H54 (cell line): ENCODE measurements at places on chromosomes 1 and 21.
A peak's percentile ranks its signal among the peaks of the same experiment; 100 is the strongest.

DNA sequence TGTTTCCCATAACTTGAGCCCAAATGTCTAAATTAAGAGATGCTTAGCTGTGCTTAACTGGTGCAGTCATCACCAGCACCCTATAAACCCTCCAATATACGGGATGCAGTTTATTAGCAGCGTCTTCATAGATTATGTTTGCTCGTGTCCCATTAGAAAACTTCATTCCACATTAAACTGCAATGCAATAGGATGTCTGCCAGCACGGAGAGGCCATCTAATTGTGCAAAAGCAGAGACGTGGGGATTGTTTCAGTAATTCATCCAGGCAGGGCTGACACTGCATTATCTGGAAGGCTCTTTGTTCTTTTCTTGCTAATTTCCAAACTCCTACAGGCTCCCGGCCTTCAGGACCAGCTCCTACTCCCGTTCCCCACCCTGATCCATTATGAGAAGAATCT, 89.5 kb downstream of the CSMD2 start:
- DNase-seq: no peak

DNA sequence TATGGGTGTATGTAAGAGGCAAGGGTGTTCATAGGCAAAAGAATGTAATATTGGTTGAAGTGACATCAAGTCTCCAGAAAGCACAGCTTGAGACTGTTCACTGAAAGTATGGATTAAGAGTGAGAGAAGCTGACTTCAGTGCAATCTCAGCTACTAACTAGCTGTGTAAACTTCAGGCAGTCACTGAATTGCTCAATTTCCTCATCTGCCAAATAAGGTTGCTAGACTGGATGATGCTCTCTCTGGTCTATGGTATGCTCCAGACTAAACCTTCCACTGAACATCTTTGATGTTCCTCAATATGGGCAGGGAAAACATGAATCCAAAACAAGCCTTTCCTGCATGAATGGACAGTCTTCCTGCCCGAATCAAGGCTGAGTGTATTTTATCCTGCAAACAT, 111.8 kb upstream of the USH2A start:
- DNase-seq: no peak

DNA sequence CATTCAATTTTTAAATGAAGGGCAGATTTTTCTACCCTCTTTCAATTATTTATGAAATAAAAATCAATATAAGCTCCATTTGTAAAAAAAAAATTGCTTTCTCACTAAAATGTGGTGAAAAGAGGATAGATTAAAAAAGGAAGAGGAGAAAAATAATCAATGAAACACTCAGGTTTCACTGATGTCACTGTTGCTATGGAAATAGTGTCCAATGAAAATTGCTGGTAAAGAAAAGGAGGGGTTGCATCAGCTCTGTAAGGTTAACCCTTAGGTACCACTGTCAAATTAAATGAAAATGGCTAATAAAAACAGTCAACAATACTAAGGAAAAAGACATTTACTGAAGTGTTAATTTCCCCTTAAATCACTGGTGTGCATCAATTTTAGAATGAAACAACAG, 91.6 kb upstream of the TTC39A start:
- DNase-seq: peak; percentile 10

DNA sequence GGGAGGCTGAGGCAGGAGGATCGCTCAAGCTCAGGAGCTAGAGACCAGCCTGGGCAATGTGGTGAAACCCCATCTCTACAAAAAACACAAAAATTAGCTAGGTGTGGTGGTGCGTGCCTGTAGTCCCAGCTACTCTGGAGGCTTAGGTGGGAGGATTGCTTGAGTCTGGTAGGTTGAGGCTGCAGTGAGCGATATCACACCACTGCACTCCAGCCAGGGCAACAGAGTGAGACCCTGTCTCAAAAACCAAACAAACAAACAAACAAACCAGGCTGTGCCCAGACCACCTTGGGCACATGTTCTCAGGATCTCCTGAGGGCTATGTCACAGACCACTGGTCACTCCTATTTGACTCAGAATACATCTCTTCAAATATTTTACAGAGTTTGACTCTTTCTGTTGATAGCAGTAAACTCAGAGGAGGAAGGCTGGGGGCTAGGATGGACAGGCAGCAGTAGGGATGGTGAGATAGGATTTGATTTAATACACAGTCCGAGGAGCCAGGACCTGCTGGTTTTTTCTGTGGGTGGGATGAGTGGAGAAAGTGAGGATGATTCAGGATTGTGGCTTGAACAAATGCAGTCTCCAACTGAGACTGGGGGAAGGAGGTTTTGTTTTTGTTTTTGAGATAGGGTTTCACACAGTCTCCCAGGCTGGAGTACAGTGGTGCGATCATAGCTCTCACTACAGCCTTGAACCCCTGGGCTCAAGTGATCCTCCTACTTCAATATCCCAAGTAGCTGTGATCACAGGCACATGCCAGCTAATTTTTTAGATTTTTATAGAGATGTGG, 46.5 kb downstream of the OLFML3 start:
- no peak for DNase-seq

DNA sequence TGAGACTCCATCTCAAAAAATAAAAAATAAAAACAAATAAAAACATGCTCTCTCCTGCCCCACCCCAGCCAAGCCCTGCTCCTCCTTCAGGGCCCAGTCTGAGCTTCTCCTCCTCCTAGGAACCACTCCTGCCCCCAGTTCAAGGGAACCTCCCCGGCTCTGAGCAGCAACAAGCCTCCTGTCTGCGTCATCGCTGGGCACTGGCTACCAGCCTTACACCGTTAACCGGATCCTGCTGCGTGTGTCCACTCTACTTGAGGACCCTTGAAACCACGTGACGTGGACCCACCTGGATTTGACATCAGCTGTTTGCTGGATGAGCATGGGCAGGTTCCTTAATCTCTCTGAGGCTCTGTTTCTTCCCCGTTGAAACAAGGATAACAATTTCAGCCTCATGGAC, 1.6 kb upstream of the TAS1R2 start:
- no peak for DNase-seq

DNA sequence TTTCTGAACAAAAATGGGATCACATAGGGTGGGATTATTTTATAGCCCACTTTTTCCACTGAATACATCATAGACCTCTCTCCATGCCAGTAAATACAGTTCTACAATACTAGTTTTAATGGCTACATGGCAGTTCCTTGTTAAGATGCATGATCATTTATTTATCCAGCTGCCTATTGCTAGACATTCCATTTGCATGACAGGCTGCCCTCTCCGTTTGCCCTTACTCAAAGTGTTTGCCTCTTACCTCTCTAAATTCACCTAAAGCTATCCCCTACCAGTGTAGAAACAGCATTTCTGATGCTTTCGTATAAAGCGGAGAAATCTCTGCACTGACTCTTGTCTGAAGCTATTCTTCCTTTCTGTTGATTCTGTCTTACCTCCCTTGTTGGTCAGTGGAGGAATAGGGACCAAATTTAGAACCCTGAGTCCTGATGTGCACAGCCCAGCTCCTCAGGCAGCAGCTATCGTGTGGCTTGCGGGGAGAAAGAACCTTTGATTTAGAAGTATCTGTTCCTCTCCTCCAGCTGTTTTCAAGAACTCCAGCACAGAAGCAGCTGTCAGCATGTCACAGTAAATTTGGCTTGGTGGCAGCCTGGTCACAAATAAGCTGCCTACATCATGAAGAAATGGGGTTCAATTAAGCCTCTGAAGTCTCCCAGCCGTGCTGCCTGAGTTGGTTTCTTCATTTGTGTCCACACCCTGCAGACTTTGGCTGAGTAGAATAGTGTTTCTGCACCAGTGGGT, 337.3 kb downstream of the PRDM2 start:
- no peak for DNase-seq

DNA sequence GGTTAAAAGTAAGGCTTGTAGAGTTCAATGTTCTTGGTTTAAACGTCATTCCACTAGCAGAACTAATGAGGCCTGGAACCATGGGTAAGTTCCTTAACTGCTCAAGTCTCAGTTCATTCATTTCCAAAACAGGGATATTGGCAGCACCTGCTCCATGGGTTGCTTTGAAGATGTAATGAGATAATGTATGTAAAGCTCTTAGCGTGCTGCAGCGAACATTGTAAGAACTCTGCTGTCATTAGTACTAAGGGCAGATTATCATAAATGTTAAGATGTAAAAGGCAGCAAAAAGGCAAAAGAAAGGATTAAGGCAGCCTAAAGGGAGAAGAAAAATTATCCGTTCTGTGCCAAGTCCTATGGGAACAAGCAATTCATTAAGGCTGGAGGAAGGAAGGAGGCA, 129.1 kb upstream of the NGF start:
- no peak for DNase-seq

- DNase-seq: no peak
These were observed 563 bp upstream of the NFIA start for GRCh38 chr1:61081686-61082310.

GRCh38 chr1:48082271-48082962, 85.2 kb upstream of the TRABD2B start:
- DNase-seq: no peak

DNA sequence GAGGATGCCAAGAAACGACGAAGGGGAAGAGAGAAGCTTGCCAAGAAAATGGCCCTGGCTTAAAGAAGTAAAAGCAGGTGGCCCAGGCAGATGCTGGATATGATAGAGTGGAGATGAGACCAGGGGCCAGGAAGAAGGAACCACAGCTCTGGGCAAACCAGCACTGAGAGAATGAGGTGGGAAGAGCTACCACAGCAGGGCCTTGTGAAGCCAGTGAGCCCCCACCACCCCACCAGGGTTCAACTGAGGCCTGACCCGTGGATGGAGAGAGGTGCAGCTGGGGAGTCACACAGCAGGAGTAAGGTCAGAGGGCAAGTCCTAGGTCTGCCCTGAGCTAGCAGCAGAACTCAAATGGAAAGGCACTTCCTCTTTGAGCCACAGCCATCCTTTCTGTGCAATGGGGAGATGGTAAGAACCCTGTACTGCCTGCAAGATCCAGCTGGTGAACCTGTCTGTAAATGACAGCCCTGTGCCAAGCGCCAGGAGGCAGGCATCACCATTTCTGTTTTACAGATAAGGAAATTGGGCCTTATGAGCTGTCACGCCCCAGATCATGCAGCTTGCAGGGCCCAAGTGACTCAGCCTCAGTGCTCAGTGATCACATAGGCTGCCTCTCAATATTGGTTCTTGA, 8.5 kb downstream of the SH3BGRL3 start:
- no peak for DNase-seq

DNA sequence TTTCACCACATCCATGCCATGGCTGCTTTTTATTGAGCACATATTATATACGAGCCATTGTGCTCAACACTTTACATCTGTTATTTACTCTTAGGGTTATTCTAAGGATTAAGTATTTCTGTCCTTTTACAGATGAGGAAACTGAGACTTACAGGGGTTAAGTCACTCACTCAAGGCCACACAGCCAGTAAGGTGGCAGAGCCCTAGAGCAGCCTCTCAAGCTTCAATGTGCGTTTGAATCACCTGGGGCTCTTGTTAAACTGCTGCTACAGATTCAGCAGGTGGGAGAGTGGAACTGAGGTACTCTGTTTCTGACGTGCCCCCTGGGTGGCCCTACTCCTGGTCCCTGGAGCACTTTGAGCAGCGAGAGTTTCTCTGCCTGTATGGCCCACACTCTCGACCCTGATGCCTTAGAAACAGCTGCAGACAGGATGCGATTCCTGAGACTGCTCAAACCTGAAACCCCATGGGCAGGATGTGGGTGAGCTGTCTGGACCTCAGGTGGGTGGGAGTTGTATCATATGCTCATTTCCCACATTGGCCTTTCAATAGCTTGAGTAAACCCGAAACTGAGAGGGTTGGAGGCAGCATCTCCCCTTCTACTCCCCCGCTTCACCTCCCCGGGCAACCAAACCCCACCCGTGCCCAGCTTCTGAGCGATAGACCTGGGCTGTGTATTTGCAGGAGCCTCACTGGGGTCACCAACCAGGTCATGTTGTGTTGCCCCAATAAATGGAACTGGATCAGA, 59.3 kb downstream of the MAN1C1 start:
- DNase-seq: no peak

DNA sequence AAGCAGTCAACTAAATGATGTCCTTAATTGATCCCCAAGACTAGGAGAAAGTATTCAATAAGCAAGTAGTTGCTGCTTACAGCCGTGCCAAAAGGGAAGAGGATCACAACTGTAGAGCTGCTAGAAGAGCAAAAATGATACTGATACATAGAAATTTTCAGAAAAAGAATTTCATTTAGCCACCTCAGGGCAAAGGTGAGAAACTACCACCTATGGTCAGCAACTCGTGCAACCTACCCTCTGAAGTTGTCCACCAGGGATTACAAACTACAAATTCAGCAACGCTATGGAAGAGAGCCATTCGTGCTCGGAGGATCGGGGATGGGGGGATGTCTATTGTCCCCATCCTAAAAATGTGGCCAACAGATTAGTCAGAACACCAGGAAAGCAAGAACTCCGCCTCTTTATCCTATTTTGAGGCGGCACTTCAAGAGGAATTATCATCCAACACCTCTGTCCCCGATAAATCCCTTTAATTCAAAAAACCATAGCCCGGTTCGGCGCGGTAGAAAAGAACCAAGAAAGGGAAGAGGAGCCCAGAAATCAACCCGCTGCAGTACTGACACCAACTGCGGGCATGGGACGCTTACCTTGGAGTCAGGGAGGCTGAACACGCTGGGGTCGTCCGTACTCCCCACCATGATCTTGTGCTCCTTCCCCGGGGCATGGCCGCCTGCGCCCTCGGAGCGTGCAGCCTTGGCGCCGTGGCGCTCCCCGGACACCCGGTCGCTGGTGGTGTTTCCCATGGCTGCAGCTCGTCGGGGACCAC, 687 bp downstream of the PRKAB2 start:
- no peak for DNase-seq

- peak; percentile 45 for DNase-seq
These were observed 4.1 kb downstream of the PYCR2 start for GRCh38 chr1:225919906-225920305.

GRCh38 chr1:44424747-44425146, 19.7 kb downstream of the RNF220 start:
- no peak for DNase-seq

DNA sequence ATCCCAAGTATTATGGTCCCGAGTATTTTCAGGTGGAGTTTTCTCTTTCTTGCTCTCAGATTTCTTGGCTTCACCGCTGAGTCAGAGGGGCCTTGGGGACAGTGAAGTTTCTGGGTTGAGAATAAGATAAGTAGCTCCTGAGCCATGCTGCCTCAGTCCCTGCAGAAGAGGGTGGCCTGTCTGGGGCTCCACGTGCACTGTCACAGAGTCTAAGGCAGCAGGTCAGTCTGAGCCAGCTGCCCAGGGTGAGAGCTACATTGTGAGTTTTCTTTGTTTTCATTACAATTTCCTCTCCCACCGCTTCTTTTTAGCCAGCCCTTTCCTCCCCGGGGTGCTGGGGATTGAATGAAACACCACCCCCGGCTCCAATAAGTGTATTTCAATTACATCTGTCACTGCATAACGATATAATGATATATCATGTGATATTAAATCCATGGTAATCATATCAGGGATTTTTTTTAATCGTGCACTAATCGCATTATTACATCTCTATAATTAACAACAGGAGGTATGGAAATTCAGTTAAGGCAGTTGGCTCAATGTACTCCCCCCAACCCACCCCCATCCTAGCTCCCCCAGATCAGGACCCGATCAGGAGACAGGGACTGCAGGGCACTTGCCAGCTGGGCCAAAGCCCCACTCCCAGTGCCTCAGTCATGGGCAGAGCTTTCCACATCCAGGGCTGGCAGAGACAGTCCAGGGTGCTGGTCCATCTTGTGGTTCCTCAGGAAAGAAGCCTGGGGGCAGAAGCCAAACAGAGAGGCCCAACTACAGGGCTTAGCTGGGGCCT, 43.7 kb downstream of the DMAP1 start:
- DNase-seq: no peak
